ENCODE measurements at places on chromosomes 2 and 18.

- DNase-seq, result no peak
Observed at GRCh38 chr2:191693778-191694177, 15.8 kb downstream of the NABP1 start.

DNA sequence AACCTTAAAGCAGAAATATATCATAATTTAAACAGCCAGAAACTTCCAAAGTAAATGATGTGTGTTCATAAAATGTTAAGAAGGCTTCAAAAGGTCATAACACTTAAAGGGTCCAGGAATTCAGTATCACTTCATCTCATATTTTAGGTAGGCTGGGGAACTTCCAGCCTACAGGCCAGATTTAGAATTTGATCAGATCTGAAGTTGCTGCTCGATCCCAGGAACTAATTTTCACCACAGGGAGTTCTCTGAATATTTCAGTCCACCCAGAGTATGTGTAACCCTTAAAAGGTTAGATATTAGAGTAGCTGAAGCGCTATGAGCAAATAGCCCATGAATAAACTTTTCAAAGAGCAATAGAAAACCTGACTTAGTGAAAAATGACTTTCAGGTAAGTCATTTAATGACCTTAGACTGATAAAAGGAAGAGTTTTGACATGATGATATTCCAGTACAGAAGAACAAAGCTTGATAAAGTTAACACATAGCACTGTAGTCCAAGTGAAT is 1.7 kb downstream of the WIPF1 start:
- DNase-seq, result no peak

DNA sequence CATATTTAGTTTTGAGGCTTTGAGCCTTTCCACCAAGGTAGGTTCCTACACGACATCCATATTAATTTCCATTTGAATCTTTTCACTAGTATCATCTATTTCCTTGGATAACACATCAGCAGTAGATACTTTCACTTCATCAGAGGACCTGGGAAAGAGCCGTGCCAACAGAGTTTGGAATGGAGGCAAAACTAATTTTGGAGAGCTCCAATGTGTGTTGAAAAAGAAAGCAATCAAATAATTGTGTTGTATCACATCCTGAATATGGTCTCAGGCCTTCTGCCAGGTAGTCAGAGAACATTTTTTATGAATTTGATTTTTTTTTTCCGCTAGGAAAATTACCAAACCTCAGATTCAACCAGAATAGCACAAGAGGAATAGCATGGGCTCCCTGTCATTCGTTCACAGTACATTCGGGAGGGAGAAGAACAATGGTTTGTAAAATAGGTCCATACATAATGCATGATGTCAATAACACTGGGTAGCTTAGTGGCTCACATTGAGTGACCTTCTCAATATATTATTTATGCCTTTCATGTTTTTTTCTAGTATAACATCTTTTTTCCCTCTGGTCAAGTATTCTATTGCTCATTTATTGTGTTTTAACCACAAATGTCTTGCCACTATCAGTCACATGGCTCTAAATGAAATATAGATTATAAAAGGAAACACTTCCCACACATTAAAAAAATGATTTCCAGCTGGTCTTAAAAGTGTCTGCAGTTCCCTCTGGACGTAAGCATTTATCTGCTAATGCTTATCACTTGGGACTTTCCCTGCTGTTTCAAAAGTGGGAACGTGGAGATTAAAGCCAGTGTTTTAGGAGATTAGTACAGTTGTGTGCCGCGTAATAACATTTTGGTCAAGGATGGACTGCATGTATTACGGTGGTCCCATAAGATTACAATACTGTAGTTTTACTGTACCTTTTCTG is 68.6 kb upstream of the RAPH1 start:
- DNase-seq, result no peak

- DNase-seq, result no peak
Observed at GRCh38 chr18:2114289-2114688, 457.0 kb downstream of the METTL4 start.

DNA sequence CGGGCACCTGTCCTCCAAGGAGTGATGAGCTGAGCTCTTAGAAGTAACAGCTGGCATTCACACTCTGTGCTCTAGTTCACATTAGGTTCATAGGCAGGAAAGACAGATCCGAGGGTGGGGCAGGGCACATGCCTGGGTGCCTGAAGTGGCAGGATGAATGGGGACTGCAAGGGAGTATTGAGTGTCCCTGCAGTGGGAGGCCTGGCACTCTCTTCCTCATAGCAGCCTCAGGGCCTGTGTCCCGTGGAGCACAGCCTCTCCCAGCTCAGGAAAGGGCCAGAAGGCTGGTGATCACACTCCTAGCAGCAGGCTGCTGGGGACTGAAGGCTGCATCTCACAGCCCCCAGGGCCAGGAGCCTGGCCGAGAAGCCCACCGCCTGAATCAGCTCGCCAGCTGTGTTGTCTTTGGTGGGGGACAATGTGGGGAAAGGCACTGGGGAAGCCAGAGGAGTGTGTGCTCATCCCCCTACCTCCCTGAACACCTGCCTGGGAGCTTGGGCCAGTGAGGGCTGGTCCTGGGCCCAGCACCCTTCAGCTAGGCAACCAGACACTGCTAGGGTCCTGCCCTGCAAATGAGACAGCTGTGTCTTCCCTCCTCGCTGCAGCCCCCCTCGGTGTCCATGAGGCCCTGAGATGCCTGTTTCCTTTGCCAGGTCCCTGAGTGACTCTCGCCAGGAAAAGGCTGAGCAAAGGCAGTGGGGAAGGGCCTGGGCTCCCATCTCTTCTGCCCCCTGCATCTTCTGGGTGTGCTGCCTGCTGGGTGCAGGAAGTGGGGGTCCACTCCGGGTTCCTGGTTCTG is 48.2 kb upstream of the HS6ST1 start:
- DNase-seq, result no peak

- no peak for DNase-seq
Observed at GRCh38 chr18:53153281-53153680, 813.3 kb downstream of the DCC start.

GRCh38 chr2:47321006-47321405 is 82.0 kb upstream of the MSH2 start:
- no peak for DNase-seq

DNA sequence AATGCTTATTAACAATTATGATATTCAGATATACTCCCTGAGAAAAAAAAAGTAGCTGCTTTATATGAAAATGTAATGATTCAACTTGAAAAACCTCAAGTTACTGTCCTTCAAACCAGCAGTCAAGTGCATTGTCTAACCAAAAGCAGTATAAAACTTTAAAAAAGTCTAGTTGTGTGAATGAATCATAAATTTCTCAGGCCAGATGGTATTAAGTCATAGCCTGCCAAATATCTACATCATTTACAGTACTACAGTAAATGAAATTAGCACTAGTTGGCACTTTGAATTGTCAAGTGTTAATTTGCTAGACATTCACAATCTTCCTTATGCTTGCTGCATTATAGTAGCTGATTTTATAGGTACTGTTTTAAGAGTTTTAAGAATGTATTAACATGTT is 85.9 kb downstream of the CBLN2 start:
- DNase-seq, result no peak

GRCh38 chr2:220775856-220776488 is 796.1 kb downstream of the EPHA4 start:
- DNase-seq, result no peak

GRCh38 chr2:19098467-19099160 is 259.8 kb downstream of the OSR1 start:
- no peak for DNase-seq

DNA sequence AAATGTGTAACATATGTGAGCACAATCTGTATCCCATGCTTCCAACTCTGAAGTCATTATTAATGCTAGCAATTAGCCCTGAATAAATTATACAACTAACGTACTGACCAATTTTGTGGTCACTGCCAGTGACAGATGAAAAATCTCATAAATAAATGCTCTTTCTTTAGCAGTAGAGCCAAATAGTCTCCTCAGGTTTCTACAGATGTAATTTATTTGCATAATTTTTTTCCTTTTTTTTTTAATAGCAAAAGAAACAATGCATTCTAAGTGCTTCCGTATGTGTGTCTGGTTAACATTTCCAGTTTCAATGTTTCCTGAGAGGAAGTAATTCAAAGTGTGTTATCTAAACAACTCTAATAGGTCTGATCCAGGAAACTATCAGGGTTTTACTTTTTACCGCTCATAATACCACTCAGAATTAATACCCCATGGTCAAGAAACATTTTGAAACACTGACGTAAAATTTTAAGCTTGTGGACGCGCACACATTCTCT is 108.4 kb downstream of the MEP1B start:
- no peak for DNase-seq

GRCh38 chr2:30191107-30191506 is 40.2 kb upstream of the LBH start:
- no peak for DNase-seq

DNA sequence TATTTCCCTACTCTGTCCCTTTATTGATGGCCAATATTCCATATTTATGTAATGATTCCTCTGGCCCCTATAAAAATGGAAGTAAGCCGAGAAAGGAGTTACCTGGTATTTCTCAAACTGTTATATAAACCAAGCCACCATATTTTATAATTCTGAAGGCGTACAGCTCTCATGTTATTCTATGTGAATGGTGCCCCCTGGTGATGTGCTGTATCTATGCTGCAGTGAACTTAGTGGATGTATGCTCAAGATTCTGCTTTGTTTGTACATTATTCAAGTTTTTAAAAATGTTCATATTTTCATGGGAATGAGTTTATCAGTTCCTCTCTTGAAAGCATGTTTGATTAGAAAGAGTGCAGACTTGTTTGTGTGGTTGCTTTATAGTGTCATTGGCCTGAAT is 194.5 kb upstream of the LRRTM1 start:
- DNase-seq, result no peak

DNA sequence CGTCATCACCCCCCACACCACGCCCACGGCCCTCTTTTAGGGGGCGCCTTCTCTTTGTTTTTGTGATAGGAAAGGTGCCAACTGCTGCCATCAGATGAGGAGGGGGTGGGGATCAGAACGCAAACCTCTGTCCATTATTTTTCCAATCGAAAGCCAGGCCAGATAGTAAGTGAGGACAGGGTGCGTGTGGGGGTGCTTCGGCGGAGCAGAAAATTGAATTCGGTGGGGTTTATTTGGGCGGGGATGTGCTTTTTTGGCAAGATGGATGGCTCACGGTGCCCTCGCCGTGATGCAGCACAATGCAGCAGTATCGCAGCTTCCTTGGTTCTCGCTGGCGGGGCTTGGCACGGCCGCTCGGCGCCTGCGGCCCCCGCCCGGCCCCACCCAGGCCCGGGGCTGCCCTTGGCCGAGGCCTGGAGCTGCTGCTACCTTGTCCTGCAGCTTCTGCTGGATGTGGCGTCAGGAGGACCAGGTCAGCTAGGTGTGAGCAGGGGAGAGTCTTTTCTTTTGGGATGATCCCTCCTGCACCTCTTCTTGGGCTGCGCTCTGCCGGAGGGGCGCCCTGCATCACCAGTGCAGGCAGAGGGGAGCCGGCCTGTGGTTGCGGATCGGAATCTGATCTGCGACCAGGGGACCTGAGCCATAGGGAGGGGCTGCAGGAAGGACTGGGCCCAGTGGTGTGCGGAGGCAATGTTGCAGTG is 1.3 kb downstream of the SPTBN1 start:
- DNase-seq, result no peak

- no peak for DNase-seq
Observed at GRCh38 chr2:147888680-147889079, 43.9 kb downstream of the ACVR2A start.

DNA sequence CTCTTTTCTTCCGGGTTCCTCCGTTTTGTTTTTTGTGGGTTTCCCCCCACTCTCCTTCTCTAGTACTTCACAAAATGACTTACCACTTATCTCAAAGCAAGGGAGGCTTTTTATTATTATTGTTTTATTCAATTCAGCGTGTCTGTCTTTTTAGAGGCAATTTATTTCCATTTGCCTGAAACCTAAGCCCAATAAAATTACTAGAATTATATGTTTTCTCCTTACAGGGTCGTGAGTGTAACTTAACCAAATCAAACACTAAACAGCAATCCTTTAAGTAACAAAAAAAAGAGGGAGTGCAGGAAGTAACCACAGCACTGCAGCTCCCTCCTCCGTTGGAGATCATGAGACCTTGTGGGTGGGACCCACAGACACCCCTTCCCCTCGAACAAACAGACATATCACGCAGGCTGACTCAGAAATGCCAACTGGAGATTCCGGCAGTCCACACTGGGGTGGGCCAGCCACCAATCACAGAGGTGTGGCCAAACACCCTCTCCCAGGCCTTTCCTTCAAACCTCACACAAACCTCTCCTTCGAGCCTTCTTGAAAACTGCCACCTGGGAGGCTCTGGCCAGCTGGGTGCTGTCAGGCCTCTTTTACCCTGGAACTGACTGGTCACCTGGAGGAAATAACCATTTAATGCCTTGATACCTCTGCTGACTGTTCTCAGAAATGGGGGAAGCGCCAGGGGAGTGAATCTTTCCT is 207.1 kb upstream of the SMAD2 start:
- DNase-seq, result no peak

Measured in AG04449 (cell line).